Motor neuron (in vitro differentiated cells): ENCODE measurements at places on chromosomes 1 and 21. TPM values are rescaled to one million over a fixed set of nuclear protein-coding genes. Genes with fewer than 3 reads are reported as not detected.

DNA sequence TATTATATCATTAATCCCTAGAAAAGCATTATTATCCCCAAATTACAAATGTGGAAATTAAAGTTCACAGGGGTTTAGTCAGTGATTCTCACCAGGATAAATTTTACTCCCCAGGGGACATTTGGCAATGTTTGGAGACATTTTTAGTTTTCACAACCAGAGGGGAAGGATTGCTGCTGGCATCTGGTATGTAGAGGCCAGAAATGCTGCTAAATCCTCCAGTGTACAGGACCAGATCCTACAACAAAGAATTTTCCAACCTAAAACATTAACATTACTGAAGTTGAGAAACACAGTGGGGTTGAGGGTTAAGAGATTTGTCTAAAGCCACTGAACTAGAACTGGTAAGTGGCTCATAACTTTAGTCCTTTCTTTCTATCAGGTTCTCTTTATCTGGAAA, 162.0 kb upstream of the SYT6 start:
- ATAC-seq, result no peak

- no peak for ATAC-seq
These were observed 843.2 kb downstream of the AMY1C start for GRCh38 chr1:104592926-104593325.

- no peak for ATAC-seq
These were observed 18.3 kb downstream of the RCSD1 start for GRCh38 chr1:167648252-167648849.

HES4 gene
- total RNA-seq, result 0.45 and 1.5 TPM in 2 replicates

CHAF1B gene
- 2.1 and 2.2 TPM in 2 replicates for total RNA-seq
